ENCODE measurements at places on chromosomes 12 and 14.

GRCh38 chr12:26648066-26648465 lies 184.9 kb downstream of the ITPR2 start:
- no peak for DNase-seq

DNA sequence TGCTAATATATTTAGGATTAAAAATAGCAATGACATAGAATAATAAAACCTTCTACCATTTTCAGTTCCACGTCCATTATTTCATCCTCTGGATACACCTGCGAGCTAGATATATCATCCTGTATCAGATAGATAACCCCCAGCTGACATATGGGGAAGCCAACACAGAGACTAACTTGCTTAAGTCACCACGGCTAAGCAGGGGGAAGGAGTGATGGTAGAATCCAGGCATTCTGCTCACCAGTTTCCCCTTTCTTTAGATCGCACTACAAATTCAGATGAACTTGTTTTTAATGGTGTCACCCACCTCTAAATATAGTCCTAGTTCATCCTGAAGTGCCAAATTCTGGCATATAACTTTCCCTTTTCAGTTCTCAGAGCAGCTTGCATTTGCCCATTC lies 110.1 kb downstream of the TXNDC16 start:
- no peak for DNase-seq

GRCh38 chr14:96161636-96162035 lies 43.0 kb upstream of the BDKRB2 start:
- no peak for DNase-seq

DNA sequence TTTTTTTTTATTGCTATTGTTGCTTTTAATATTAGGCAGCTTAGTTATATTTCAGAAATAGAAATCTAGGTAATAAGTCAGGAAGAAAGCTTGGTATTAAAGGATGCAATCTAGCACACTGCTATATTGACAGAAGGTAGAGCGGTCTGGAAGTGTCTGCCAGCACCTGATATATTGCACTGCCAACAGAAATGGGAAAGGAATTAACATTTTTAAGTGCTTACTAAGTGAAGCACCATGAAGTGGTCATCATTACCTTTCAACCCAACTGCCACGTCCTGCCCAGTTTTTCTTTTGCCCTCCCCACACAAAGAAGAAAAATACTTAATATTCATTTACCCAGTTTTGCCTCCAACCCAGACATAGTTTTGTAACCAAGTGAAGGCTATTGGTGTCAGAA lies 163.5 kb downstream of the KITLG start:
- no peak for DNase-seq

DNA sequence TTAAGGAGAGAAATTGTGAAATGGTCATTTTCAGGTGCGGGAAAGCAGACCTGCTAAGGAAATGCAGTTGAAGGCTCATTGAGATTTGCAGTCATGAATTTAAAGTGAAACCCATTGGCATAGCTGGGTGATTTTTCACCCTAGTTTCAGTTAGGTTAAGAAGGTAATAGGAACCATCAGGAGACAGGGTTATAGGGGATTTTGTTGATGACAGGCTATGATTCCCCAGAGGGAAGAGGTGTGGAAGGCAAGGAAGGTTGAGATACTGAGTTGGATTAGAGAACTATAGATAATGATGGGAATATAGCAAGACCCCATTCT lies 22.7 kb upstream of the BMAL2 start:
- no peak for DNase-seq

DNA sequence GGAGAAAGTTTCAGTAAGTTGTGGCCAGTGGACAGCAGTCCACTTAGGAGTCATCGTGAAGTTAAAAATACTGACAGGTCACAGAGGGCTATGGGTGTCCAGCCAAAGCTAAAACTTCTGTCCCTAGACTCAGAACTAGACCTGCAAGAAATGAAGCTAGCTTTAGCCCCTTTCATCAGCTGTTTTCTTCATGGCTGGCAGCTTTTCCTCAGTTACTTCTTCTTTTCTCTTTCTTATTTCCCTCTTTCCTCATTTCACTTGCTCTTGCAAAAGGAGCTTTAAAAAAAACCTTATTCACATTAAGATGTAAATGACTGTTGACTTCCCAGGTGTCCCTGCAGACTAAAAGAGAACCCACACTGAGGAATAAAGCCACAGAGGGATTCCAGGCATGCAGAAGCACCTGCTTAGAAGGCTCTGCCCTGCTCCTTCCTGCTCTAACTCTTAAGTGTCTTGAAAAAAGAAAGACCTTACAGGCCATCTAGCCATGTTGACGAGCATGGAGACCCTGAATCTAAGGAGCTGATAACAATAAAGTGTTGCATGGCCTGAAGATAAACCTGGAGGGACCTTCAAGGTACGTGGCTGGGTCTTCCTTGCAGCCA lies 69.7 kb upstream of the CCND2 start:
- DNase-seq, result no peak

GRCh38 chr12:98369581-98369980 lies 145.8 kb upstream of the TMPO start:
- DNase-seq, result no peak

GRCh38 chr14:68596211-68596610 lies 196.7 kb downstream of the ZFP36L1 start:
- no peak for DNase-seq

DNA sequence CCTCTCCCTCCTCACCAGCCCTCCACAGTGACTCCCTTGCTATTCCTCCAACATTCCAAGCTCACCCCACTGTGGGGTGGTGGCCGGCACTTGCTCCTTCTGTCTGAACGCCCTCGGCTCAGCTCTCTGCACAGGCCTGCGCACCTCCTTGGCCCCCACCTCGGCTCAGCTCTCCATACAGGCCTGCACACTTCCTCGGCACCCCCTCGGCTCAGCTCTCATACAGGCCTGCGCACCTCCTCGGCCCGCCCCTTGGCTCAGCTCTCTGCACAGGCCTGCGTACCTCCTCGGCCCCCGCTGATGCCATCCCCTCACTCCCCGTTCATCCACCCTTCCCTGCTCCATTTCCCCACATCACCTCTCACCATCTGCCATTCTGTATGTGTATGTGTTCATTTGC lies 332.7 kb upstream of the FKBP4 start:
- no peak for DNase-seq

- no peak for DNase-seq
Observed at GRCh38 chr12:57190037-57190436, 26.6 kb upstream of the NXPH4 start.

GRCh38 chr12:67453191-67453590 lies 184.0 kb downstream of the CAND1 start:
- no peak for DNase-seq

- peak; percentile 13 for DNase-seq
Observed at GRCh38 chr12:16218934-16219751, 58.3 kb downstream of the SLC15A5 start.

DNA sequence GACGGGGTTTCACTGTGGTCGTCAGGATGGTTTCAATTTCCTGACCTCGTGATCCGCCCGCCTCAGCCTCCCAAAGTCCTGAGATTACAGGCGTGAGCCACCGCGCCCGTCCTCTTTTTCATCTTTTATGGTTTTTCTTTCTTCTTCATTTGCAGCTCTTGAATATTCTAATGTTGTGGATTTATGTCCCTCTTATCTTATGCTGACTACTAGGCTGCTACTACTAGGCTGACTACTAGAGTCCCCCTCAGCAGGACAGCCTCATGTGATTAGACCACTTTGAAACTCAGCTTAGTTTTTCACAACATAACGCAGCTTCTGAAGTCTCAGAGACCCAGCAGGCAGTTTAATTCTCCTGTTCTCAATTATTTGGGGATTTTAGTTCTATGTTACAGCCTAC lies 857 bp upstream of the CLEC4E start:
- no peak for DNase-seq

GRCh38 chr12:21774358-21775132 lies at the start of gene KCNJ8:
TSS of gene KCNJ8 (minus strand) at chr12:21774706. CDS start at chr12:21773616, 1,090 bp downstream.
- peak; percentile 39 for DNase-seq

DNA sequence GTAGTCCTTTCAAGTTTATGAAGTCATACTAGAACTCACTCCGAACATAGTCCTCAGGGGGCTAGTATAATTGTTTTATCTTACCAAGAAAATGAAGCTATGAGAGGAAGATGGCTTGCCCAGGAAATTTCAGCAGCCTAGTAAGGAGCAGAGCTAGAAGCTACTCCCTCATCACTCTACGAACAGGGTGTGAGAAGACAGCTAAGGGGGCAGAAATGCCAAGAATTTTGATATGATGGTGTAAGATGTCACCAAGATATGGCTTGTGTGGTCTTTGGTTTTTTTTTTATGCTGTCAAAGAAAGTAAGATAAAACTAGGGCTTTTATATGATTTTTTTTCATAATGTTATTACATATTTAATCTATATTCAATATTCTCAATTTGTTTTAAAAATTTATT lies 47.6 kb downstream of the PRICKLE1 start:
- no peak for DNase-seq

DNA sequence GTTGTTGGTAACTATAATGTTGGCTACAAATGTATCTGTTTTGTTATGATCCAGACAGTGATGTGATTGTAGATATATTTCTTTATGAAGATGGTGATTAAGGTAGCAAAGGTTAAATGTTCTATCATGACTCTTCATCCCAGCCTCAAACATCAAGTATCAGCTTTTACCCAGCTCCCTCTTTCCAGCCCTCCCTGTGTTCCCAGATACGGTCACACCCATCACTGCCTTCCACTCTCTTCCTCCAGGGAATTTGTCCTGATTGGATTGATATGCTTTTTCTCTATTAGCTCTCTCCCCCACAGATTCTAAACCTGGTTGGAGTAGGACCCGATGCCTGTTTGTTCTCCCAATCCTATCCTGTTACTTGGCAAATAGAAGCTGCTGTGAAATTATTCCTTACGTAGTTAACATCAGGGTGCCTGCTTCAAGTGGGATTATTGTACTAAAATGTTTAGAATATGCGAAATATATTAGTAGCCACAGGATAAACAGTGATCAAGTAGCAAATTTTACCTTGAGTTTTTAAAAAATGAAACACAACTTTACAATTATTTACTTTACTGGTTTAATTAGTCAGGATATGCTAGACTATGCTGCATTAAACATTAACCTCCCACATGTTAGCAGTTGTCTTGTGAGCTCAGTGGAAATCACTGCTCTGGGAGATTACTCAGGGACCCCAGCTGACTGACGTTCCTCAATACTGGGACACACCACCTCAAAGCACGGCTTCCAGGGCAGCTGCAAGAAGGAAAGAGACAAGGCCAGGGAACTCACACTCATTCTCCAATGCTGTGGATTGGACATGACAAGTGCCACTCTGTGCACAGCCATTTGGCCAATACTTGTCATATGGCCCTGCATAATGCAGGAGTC lies 165.3 kb downstream of the ALX1 start:
- peak; percentile 26 for DNase-seq

GRCh38 chr12:115500872-115501271 lies 776.6 kb downstream of the MED13L start:
- DNase-seq, result no peak

DNA sequence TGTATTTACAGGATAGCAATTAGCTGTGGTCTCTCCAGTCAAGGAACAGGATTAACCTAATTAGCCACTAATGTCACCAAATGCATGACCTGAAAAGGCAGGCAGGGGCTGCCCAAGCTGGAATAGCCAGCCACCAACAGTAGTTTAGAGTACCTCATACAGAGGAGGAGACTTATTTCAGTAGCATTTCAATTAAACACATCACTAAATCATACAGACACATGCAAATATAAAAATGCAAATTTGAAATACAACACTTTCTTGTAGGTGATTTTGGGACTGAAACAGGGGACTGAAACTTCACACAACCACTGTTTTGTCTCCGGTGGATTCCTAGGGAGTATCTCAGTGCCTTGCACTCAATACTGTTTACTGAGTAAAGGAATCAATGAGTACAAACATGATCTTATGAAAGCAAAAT lies 636 bp upstream of the IFNG-AS1 start:
- DNase-seq, result no peak

DNA sequence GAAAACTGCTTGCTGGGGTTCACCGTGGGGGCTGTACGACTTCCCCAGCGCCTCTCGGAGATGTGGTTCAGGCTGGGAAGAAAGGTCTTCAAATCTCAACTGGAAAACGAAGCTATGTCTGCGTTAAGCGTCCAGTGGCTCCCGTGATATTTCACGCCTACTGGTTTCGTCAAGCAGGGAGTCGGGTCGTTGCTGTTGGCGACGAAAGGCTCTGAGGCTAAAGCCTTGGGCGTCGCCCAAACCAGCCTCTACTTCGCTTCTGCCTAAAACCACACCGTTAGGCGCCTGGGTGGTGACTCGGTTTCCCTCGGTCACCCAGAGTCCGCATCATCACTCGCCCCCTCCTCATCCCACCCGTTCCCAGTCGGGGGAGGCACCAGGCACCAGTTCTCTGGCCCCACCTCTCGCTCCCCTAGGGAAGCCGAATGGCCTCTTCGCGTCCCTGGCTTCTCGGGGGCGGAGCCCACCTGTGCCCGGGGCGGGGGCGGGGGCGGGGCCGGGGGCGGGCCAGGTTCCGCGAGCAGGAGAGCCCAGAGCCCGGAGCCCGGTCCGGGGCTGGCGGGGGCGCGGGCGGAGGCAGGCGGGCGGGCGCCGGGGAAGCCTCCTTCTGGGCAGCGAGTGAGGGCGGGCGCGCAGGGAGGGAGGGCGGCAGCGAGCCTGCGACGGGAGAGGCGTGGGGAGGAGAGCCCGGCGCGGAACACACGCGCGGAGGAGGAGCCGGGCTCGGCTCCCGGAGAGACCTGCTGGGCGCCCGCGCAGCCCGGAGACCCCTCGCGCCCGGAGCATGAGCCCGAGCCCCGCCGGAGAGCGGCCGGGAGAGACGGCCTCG lies at the start of gene B4GALNT3:
Gene B4GALNT3 (plus strand): TSS at position 510 of the 829 bp plus-strand sequence. CDS start 438 bp downstream, outside the sequence.
- DNase-seq, result peak; percentile 83

- DNase-seq, result no peak
Observed at GRCh38 chr14:74476607-74477006, 16.5 kb downstream of the NPC2 start.

DNA sequence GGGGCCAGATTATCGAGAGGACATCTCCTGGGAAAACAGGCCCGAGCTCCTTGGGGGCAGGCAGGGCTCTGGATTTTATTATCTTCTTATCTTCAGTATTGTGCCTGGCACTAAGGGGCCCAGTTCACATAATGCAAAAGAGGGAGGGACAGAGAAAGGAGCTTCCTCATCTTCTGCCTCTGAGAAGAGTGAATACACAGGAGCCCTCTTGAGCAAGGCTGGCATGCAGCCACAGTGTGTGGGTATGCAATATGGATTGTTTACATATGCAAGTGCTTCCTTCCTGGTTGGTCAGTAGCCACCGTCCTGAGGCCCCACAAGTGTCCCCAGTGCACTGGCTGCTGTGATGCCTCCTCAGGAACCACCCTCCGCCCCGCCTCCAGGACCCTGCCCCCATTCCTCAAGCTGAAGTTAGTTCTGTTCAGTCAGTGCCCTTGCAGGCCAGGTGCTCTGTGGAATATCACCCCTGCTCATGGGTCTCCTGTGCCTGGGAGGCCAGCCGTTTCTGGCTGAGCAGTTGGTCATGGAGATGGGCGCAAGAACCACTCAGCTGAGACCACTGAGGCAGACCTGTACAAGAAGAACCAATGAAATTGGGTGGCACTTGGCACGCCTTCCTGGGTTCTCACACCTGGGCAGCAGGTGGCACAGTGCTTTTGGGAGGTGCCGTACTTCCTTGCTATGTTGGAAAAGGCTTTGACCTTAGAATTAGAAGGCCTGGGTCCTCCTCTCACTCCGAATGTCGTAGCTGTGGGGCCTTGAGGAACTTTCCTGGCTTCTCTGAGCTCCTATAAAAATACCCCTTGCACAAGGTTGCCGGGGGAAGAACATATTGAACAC lies 35.1 kb upstream of the ACTN1 start:
- peak; percentile 83 for DNase-seq
